ENCODE measurements at places on chromosomes 2 and 18. TPM values are rescaled to one million over a fixed set of nuclear protein-coding genes. Genes with fewer than 3 reads are reported as not detected.

Gene LCT
- not detected for total RNA-seq

Gene PLGLB2
- 0.13 TPM for total RNA-seq

Gene ZEB2
- 30.3 TPM for total RNA-seq

DNA sequence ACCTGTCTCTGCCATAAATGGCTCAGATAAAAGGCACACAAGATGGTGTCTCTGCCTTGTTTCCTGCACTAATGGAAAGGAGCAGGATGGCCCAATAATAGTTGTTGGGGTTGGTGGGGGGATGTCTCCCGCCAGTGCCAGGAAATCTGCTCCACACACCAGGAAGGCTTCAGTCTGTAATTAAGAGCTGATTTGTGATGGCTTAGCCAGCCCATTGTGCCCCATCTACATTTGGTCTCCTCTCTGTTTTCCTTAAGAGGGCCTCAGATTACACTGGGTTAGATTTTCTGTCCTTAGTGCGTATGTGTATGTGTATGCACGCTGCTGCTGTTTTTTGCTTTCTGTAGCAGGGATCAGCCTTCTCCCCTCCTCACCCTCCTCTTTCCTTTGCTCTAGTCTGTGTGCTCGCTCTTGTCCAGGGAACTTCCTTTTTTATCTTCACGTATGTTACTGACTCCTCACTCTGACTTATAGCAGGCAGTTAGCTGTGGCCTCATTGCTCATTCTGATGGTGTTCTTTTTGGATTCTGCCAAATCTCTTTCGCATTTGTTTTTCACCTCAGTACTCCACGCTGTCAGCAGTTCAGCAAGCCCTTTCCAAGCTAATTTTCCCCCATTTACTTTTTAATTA, 33.4 kb upstream of the MGAT5 start:
- no peak for DNase-seq

Gene TUBA3E
- total RNA-seq, result not detected

DNA sequence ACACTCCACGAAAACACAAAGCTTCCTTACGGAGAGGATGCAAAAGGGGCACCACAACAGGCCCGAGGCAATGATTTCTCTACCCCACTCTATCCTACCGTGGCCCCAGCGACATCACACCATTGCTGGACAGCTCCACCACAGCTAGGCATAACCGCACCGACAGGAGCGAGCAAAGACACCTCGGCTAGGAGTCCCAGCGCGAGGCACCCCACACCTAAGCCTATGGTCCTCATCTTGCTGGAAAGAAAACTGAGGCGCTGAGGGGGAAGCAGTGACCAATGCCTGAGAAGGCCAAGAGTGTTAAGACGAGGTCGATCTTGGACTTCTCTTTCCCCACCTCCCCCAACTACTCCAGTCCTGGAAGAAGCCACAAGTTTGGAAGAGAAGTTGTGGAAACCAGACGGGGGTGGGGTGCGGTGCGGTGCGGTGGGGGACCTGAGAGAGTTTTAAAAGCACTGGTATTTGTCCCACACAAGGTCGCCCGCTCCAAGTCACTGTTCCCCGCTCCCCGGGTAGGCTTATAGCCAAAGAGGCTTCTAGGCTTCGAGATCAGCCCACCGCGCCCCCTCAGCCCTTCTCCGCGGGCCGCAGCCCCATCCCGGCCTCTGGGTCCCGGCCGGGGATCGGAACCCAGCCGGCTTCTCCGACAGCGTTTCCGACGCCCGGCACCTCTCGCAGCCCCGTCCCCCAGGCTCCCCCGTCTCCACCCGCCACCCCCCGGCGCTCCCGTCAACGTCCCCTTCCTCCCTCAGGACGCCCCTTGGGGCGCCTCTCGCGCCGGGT, 766 bp downstream of the PDE6D start:
- DNase-seq, result no peak

DNA sequence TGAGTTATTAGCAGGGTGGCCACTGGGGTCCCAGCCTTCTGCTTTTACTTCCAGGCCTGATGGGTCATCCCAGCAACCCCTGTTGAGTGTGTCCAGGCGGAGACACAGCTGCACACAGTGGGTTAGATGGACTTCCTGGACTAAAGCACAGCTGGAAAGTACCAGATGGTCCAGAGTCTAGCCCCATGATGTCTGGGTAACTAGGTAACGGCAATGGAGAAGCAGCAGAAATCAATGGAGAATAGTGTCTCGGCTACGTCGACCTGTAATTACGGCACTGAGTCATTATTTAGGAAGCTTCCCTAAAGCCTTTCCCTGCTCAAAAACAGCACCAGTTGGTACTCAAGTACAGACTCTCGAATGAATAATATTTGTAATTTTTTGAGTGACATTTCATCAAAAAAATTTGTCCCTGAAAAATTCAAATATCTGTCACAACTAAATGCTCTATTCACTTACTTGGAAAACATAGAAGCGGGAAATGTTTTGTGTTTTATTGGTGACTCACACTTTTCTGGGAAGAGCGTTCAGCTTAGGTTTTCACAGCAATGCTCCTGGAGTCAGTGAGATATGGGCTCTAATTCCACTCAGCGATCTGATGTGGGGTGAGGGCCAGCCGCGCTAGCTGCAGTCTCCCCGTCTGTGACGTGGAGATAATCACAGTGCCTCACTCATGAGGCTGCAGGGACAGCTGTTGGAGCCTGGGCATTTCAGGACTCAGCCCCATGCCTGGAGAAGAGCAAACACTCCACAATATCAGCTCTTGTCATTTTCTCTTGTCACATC, 16.2 kb upstream of the ARL4C start:
- no peak for DNase-seq
